ENCODE measurements at places on chromosomes 7 and 10. TPM values are rescaled to one million over a fixed set of nuclear protein-coding genes. Genes with fewer than 3 reads are reported as not detected.
A peak's percentile ranks its signal among the peaks of the same experiment; 100 is the strongest.

DNA sequence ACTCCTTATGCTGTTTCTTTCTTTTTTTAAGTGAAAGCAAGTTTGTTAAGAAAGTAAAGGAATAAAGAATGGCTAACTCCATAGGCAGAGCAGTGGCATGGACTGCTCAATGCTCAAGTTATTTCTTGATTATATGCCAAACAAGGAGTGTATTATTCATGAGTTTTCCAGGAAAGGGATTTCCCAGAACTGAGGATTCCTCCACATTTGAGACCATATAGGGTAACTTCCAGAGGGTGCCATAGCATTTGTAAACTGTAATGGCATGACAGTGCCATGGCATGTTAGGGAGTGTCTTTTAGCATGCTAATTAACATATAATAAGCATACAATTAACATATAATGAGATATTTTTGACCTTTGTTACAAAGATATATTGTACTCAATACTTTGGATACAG is 1034.5 kb upstream of the PHF14 start:
- no peak for DNase-seq

DNA sequence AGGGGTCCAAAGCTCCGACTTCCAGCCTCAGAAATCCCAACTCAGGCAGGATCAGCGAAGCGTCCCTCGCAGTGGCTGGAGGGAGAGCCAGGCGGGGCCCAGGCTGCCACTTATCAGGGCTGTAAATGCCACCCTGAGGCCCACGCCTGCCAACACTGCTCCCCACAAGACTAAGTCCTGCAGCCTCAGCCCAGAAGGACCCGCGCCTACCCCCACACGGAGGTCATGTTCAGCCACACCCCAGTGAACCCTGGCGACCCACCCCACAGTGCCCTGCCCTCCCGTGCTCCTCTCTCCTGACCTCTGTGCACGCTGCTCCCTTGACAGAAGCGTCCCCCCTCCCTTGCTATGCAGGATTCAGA is 3.2 kb downstream of the PSMG3 start:
- no peak for DNase-seq

DNA sequence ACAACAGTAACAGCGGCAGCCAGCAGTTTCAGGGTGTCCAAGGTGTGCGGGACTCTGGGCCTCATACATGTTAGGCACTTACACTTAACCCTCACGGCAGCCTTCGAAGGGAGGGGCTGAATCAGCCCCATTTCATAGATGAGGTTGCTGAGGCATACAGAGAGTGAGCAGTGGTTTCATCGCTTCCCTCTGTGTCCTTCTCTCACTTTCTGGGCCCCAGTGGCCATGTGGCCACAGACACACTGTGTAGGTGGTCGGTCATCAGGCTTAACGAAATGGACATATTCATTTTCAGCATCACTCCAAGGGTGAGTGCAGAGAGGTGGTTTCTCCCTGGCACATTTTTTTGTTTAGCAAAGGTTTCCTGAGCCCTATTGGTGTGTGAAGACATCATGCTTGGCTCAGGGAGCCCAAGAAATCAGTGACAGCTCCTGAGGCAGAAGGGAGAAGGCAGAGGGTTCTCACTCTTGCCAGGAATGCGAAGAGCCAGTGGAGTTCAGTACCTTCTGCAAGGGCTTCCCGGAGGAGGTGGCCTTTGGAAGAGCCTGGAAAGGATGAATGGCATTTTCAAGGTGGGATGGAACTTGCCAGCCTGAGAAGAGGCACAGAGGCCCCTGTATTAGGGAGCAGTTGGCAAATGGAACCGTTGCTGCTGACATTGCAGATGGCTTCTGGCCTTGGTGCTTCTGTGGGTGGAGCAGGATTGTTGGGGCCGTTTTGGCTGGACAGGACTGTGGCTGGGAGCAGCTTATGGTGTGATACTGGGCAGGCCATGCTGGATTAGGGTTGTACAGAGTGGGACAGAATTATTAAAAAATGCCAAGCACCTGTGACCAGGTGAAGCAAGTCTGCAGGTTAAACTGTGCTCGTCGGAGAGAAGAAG is 61.7 kb upstream of the PPIF start:
- no peak for DNase-seq

GRCh38 chr7:99928994-99929729 is at the start of gene GJC3:
Gene GJC3 (minus strand): TSS chr7:99929620. CDS start chr7:99929620, 0 bp downstream.
- peak; percentile 14 for DNase-seq

- no peak for DNase-seq
Measured at GRCh38 chr7:159147246-159147645, 2.6 kb upstream of the VIPR2 start.

The PTN gene
- polyA plus RNA-seq: 8.4 TPM

All from ovary (tissue), 10 donors.